ENCODE measurements at places on chromosomes 6 and 20.

- H3K36me3 ChIP-seq, result peaks cover 22% of the 10 kb centered on the region
- no peaks in the 10 kb centered on the region for H3K4me1 ChIP-seq
- H3K4me3 ChIP-seq, result no peak overlapping the region
- DNase-seq, result no peak
- no peak overlapping the region for H3K27ac ChIP-seq
- H3K27me3 ChIP-seq, result no peaks in the 10 kb centered on the region
Measured at GRCh38 chr6:150806790-150807189, 58.7 kb upstream of the MTHFD1L start.

DNA sequence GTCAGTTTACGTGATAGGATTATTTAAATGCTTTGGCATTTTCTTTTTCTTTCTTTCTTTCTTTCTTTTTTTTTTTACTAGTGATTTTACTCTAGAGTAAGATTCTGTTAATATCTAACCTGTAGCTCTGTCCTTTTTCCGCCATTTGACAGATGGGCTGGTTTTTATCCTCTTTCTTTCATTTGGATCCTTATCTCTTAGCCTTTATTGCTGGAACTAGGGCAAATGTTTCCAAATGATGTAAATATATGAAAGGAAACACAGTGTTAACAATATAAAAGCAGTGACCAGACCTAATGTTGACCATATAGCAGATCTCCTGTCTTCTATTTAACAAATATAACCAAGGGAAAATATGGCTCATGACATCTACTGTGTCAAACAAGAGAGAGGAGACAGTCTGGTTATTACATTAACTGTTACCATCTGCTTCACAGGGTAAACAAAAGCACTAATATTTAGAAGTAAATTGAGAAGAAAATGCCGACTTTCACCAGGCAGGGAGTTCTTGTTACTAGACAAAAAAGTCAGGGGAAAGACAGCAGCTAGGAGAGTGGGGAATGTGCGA is 59.8 kb upstream of the GCLC start:
- no peak for DNase-seq
- no peaks in the 10 kb centered on the region for H3K4me1 ChIP-seq
- no peaks in the 10 kb centered on the region for H3K36me3 ChIP-seq
- H3K27me3 ChIP-seq, result no peaks in the 10 kb centered on the region

GRCh38 chr6:5208057-5208456 is 52.7 kb downstream of the LYRM4 start:
- H3K4me3 ChIP-seq, result no peak overlapping the region
- no peaks in the 10 kb centered on the region for H3K36me3 ChIP-seq
- no peaks in the 10 kb centered on the region for H3K27me3 ChIP-seq
- H3K4me1 ChIP-seq, result peaks cover 26% of the 10 kb centered on the region

DNA sequence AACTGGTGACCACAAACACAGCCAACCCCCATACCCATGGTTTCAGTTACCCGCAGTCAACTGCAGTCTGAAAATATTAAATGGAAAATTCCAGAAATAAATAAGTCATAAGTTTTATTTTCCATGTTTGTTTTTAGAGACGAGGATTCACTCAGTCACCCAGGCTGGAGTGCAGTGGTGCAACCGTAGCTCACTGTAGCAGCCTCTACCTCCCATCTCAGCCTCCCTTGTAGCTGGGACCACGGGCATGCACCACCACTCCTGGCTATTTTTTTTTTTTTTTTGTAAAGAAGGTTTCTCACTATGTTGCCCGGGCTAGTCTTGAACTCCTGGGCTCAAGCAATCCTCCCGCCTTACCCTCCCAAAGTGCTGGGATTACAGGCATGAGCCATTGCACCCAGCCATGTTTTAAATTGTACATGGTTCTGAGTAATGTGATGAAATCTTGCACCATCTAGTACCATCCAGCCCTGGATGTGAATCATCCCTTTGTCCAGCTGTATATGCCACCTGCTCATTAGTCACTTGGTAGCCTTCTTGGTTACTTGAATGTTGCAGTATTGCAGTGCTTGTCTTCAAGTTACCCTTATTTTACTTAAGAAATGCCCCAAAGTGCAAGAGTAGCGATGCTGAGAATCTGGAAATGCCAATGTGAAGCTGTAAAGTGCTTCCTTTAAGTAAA is 14.5 kb downstream of the CSNK2A1 start:
- peaks cover 25% of the 10 kb centered on the region for H3K36me3 ChIP-seq
- no peak overlapping the region for H3K27ac ChIP-seq
- H3K4me3 ChIP-seq, result no peak overlapping the region
- H3K4me1 ChIP-seq, result no peaks in the 10 kb centered on the region
- DNase-seq, result no peak

GRCh38 chr20:50610212-50610718 is 81.1 kb downstream of the RIPOR3 start:
- H3K36me3 ChIP-seq, result no peaks in the 10 kb centered on the region
- DNase-seq, result no peak
- H3K4me1 ChIP-seq, result no peaks in the 10 kb centered on the region

- H3K27me3 ChIP-seq, result no peaks in the 10 kb centered on the region
- H3K27ac ChIP-seq, result no peak overlapping the region
Measured at GRCh38 chr6:41277605-41278004, 8.9 kb downstream of the TREM1 start.

- no peaks in the 10 kb centered on the region for H3K36me3 ChIP-seq
- H3K4me3 ChIP-seq, result no peak overlapping the region
- no peak overlapping the region for H3K27ac ChIP-seq
- no peak for DNase-seq
- H3K27me3 ChIP-seq, result no peaks in the 10 kb centered on the region
- peaks cover 48% of the 10 kb centered on the region for H3K4me1 ChIP-seq
Measured at GRCh38 chr6:16437984-16438383, 199.6 kb downstream of the GMPR start.
